ENCODE measurements at places on chromosomes 4 and X.

DNA sequence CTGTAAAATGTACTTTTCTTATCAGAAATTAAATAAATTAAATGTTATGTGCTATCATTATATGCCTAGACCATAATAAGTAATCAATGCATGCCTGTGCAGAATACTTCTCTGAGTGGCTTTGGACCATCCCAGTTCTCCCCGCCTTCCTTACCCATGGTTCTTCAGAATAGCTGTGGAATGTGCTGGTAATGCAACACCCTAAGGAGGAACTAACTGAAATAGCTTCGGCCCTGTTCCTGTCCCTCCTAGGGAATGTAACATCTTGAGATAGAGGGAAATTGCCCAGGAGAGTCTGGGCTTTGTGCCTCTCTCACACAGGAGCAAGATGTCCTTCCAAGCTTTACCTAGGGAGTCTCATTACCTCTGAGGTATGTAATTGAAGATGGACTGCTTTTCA lies 693.6 kb upstream of the HS3ST1 start:
- DNase-seq: no peak

DNA sequence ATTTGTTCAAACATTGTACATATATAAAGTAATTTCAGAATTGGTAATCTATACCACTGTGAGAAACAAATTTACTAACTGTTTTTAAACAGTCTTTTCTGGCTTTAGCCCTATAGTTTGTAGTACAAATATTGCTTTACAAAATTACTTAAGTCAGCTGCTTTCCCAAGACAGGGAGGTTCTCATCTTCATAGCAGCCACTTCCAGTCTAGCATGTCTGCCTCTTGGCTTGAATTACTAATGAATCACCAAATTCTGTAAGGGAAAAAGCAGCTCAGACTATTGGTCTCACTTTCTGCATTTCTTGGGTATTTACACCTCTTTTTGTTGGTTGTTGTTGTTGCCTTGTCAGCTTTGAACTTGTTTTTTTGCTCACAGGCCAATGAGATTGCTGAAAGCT lies 187.2 kb downstream of the NPFFR2 start:
- DNase-seq: no peak

DNA sequence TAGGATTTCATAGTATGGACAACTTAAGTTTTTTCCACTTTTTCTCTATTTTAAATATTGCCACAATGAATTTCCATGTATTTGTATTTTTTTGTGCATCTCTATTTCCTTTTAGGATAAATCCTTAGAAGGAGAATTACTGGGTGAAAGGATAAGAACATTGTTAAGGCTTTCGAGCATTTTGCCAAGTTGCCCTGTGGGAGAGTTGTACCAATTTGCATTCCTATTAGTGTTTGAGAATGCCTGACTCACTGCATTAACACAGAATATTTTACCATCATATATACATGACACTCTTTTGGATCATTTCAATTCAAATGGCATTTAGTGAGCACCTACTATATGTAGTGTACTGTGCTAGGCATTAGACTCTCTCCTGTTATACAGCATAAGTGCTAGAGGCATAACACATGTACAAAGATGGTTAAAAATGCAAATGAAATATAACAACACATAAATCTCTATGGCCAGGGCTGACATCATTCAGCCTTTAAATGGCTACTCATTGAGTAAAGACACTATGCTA lies 57.0 kb downstream of the PLAC1 start:
- DNase-seq: no peak

DNA sequence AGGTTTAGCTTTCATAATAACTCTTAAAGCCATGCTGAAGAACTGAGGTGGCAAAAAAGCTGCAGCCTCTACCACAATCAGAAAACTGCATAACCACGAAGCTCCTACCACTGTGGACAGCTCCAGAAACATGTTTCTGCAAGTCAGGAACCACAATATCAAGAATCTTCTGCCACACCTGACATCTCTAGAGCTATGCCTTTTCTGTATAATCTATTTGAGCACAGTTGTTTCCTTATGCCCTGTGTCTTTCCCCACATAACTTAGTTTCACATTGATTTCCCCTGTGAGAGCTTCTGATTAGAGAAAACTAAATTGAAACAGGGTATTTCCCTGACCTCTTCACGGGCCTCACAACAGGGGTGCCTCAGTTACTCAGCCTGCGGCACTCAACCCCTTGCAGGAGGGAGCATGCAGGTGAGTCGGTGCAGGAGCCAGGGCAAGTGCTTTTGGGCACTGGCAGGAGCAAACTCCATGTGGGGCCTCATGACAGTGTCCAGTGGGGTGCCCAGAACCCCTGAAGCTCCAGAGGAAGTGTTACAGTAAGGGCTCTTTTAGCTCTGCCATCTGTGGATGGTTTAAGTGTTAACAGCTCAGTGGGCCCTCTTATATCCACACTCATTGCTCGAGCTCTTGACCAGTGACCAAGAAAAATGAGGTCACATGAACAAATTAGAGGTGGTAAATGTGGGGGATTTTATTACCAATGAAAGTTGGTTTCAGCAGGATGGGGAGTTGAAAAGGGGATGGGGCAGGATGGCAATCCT lies 132.8 kb upstream of the BMP3 start:
- DNase-seq: no peak

DNA sequence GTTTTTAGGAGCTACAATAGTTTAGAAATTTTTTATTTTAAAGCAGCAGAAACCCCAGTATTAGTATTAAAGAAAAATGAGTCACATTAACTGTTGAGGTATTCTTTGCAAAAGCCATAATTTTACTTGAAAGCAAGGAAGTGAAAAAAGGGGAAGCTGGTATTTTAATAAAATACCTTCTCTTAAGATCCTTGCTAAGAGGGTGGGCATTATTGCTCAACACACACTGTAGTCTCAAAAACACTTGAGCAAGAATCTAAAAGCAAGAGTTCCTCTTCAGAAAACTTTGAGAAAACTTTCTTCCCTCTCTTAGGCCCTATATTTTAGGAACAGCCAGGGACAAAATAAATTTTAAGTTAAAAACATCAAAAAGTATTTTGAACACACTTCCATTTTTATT lies 259.4 kb upstream of the DIAPH2 start:
- DNase-seq: no peak

DNA sequence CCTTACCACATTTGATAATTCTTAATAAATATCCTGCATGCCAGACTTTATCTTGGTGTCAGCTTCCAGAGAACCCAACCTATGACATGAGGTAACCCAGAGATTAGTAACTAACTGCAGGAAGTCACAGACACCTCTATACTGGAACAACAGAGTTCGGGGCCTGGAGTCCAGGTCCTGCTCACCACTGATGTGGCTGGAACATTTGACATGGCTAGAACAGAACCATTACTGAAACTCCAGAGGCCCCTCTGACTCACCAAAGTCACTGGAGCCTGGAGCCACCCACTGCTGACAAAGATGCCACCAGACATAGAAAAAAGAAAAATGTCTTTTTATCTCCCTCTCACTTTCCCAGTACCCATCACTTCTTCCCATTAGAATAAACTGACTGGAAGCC lies 403.7 kb downstream of the MID1IP1 start:
- DNase-seq: no peak

DNA sequence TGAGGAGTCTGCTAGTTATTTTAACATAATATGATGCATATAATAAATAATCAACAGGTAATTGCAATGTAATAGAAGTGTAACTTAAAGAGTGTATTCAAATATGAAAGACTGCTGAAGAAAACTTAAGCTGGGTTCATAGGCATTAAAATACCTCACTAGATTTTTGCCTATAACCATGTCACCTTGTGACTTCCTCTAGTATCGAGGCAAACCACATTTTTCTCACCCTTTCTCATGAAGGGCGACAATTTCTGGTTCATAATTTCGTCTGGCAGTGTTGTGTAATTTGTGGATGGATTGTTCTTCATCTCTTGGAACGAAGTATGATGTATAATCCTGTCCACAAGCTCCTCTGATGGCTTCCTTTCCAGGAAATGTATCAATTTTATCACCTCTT lies 16.0 kb downstream of the SULT1E1 start:
- DNase-seq: no peak

DNA sequence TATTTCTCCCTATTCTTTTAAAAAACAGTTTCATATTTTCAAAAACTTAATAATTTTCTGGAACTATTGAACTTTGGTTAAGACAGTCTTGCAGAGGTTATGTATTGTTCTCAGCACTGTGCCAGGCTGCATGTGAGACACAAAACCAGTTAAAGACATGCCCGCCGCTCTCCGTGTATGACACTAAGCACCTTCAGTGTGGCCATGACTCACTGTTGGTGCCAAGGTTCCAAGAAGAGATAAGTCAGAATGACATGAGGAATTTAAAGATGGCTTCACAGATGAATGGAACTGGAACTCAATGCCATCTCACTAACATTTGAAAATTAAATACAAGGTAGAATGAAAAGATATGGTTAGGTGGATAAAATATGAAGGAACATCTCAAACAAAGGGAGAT lies 525.5 kb upstream of the ZFP42 start:
- no peak for DNase-seq

DNA sequence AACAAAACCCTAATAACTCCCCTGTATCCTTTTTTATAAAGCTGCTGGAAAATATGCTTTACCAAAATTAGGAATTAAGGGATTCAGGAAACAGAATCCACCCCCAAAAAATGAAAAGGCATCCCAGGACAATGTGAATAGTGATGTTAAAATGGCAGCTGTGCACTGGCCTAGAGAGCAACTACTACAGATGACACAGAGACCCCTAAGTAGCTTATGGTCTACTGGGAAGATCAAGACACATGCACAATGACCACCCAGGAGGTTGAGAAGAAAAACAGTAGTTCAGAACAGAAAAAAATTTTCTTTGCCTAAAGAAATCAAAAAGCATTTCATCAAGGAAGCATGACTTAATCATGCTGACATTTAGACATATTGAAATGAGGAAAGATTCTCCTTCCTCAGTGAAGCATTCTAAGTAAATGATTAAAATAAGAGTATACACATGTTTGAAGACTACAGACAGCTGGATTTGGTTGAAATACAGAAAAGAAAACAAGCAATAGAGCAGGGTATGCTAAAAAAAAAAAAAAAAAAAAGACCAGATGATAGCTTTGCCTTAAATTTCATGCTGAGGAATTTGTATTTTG lies 117.3 kb downstream of the WDFY3 start:
- DNase-seq: no peak

DNA sequence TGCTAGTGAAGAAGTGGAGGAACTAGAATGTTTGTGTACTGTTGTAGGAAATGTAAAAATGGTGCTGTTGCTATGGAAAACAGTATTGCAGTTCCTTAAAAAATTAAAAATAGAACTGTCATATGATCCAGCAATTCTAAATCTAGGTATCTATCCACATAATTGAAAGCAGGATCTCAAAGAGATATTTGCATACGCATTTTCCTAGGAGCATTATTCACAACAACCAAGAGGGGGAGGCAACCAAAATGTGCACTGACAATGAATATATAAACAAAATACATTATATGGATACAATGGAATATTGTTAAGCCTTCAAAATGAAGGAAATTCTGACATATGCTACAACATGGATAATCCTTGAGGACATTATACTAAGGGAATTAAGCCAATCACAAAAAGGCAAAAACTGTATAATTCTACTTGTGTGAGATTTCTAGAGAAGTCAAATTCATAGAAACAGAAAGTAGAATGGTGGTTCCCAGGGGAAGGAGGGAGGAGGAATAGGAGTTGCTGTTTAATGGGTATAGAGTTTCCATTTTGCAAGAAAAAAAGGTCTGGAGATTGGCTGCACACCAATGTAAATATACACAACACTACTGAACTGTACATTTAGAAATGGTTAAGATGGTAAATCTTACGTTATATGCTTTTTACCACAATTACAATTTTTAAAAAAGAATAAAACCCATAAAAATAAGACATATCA lies 35.6 kb upstream of the KCNE5 start:
- no peak for DNase-seq

DNA sequence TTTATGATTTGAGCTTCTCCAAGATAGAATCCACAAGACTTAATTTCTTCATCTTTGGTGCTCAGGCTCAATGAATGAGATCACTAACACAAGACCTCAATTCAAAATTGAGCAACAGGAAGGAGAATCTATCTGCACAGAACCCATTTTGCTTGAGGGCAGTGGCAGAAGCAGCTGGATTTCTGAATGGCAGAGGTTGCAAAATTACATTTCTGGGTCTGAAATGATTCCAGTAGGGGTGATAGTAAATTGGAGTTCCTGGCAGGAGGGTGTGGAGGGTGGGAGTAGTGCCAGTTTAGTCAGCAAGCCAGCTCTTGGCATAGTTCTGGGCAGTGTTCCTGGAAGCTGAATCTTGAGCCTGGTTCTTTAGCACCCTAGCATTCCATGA lies 281.1 kb downstream of the SLC7A11 start:
- peak; percentile 51 for DNase-seq

DNA sequence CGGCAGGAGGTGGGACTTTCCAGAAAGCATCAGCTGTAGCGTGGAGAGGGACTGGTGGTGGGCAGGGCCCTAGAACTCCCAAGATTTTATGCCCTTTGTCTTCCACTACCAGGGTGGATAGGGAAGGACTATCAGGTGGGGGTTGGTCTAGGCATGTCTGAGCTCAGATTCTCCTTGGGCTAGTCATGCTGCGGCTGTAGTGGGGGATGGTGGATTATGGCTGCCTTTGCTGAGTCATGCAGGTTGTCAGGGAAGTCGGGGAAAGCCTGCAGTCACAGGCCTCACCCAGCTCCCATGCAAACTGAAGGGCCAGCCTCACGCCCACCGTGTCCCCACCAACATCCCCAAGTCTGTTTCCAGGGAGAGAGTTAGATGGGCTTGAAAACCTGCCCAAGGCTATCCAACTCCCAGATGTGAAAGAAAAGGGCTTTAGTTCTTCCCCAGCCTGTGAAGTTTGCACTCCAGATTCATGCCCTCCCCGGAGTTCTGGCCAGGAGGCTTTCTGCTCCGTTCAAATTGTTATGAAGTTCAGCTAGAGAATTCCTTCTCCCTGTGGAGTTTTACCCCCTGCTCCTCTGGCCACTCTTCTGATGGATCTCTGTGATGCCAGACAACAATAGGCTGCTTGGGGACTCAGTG lies 13.4 kb upstream of the MEPE start:
- no peak for DNase-seq

DNA sequence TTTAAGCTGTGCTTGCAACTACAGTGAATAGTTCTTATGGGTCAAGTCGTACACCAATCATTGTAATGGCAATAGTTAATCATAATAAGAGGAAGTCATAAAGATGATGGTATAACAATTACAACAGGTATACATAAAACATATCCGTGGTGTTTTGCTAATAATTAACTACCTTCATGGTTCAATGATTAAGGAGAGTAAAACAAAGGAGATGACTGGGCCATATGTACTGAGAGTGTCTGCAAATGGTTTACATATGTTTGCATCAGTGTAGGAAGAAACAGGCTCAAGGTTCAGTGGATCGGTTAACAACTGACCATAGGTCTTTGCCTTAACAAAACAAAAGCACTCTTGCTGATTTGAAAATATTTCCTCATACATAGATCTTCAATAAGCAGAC lies 253.0 kb downstream of the COX7B2 start:
- DNase-seq: no peak

GRCh38 chrX:10414156-10414824 lies 206.1 kb downstream of the MID1 start:
- no peak for DNase-seq

GRCh38 chr4:36165631-36166005 lies 78.7 kb downstream of the ARAP2 start:
- DNase-seq: no peak

Data from COLO829 (cell line).